Midbrain (tissue), 1 donor: ENCODE measurements at places on chromosomes 13 and 19.

DNA sequence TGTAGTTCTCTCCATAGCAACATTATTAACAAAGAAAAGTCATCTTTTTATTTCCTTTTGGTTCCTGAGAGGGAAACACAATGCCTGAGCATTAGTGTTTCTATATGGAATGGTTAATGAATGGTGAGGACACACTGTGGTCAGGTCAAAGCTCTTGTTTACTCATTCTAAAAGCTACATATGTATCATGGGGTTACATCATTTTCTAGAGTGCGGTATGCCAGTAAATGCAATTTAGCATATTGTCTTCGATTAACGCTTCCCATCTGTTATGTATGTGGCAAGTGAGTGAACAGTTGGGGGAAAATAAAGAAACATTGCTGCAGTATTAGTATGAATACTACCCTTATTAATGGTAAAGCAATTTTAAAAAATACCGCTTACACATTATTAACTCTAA lies 1152.2 kb upstream of the SPRY2 start:
- no peak for DNase-seq

DNA sequence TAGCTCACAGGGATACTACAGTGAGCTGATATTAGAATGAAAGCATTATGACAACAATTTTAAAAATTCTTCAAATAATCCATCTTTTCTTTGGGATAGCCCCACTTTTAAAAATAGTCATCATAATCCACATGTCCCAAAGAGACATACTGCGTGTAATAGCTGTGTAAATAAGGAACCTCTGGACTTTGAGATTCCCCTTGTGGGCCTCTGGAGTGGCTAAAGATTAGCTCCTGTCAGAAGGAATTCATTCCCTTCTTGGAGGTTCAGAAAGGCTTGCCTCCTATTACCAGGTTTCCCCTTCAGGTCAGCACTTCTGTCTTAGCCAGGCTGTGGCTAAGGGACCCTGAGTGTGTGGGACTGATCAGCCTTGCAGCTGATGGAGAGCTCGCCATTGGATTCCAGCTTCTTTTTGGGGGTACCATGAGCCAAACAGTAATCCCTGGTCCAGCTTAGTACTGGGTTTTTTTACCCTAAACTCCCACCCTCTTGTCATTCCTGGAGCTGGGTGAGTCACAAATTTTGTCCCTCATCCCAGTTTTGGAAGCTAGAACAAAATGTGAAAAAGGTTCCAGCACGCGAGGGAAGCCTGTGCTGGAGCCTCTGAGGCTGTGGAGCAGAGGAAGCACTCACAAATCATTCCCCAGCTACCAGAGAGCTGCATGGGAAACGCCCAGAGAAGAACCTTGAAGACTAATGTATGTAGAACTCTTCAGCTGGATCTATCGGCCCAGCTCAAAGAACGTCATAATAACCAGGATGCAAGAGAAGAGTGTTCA lies 96.7 kb downstream of the RNASEH2B start:
- no peak for DNase-seq

- DNase-seq: no peak
These were observed 4.9 kb upstream of the GIPC3 start for GRCh38 chr19:3580156-3580934.

GRCh38 chr19:4052114-4052992 lies 14.3 kb downstream of the ZBTB7A start:
- DNase-seq: peak; percentile 7

GRCh38 chr13:66087269-66087710 lies 1142.8 kb downstream of the PCDH9 start:
- no peak for DNase-seq

DNA sequence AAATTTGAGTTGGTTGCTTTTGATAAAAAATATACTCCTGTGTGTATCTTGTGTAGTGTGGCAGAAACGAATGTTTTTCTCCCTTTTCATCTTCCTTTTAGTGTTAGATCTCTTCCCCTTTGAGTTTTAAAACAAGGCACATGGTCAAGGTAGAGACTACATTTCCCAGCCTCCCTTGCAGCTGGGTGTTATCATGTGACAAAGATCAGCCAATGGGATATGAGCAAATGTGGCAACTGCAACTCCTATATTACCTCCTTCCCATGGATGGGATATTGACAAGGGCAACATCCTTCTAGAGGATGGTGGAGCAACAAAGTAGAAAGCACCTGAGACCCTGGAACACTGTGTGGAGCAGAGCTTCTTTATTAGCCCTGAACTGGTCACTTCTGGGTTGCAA lies 42.4 kb downstream of the ADGRE3 start:
- DNase-seq: no peak

DNA sequence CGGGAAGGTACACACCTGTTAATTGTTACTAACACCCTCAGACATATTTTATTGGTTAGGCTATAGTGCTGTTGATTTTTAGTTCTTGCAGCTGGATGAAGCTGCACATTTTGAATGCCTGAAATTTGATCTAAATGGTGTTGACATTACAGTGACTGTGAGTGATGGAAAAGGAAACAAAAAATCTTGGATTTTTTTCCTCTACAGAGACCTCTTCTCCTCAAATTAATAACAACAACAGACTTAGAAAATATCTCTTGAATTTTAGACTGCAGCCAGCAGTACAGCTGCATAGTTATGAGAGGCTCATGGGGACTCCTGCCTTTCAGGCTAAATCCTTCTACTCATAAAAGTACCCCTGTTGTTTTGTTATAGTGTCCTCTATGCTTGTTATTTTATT lies 500.5 kb upstream of the SPRY2 start:
- no peak for DNase-seq

GRCh38 chr19:17220207-17220758 lies 5.1 kb downstream of the USE1 start:
- DNase-seq: no peak
